ENCODE measurements at places on chromosomes 7 and 10. TPM values are rescaled to one million over a fixed set of nuclear protein-coding genes. Genes with fewer than 3 reads are reported as not detected.

GRCh38 chr7:144656965-144657517 is 178.8 kb downstream of the TPK1 start:
- no peaks in the 10 kb centered on the region for H3K36me3 ChIP-seq
- no peak for DNase-seq
- no peaks in the 10 kb centered on the region for H3K27me3 ChIP-seq

DNA sequence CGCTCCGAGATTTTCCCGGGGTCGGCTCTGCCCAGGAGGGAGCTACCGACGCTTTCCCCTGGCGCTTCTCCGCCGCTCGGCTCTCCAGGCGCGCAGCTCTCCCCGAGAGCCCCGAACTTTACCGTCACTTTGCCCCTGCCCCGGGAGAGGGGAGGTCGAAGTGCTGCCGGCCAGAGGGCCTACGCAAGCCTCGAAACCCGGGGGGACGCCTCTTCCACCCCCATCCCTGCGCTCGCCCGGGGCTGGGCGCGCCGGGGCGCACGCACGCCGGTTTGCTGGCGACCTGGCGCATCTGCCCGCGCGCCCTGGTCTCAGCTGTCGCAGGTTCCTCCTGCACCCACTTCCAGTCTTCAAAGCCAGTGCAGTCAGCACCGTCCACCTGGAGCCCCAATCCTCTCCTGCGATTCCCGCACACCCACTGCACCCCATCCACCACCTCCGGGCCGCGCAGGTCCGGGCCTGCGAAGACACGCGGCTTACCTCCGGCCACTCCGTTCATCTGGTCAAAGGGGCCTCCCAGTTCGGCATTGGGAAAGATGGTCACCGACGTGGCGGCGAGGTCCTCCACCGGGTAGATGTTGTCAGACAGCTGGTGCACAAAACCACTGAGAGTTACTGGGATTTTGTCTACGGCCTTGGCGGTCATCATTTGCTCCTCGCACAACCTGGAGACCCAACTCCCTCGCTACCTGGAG is 638 bp downstream of the EGR2 start:
- H3K27ac ChIP-seq = peak overlapping the region; percentile 82
- peak overlapping the region; percentile 72 for H3K4me3 ChIP-seq
- H3K27me3 ChIP-seq = no peaks in the 10 kb centered on the region
- peak; percentile 41 for DNase-seq
- H3K4me1 ChIP-seq = peaks cover 10% of the 10 kb centered on the region
- H3K36me3 ChIP-seq = no peaks in the 10 kb centered on the region

C10orf120 gene
- total RNA-seq = not detected

DNA sequence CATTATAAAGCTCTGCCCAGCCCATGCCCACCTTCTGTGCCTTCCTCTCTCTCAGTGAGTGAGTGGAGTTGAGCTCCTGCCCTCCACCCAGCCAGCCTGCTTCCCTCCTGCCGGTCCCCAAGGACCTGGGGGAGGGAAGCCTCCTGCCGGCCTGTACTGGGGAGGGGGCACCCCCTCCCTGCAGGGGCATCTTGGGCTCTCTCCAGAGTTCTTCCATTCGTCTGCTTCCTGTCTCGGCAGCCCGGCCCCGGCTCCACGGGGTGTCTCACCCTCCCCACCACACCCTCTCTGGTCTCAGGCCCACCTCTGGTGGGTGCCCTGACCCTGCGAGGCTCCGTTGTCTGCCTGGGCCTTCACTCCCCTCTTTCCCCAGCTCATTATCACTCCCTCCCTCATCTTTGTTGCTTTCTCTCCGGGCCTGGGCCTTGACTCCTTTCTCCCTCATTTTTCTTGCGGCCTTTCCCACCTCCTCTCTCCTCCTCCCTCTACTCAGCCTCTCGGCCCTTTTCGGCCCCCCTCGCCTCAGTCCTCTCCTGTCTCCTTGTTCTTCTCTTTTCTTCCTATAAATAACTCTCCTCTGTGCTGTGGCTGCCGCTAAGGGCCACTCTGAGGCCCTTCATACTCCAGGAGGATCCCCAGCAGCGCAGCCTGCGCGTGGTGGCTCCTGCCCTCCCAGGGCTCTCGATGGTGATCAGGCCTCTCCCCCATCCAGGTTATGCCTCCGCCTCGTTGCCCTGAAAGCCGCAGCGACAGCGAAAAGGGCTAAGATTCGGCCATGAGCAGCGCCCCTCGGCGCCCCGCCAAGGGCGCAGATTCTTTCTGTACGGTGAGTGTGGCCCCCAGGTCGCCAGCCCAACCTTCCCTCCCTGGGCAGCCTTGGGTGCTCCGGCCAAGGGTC is 2.1 kb downstream of the SLC4A2 start:
- H3K4me1 ChIP-seq = peaks cover 20% of the 10 kb centered on the region
- no peaks in the 10 kb centered on the region for H3K27me3 ChIP-seq
- no peak for DNase-seq
- peak overlapping the region; percentile 89 for H3K27ac ChIP-seq

IFIT1B gene
- not detected for total RNA-seq

- no peaks in the 10 kb centered on the region for H3K36me3 ChIP-seq
- no peaks in the 10 kb centered on the region for H3K4me1 ChIP-seq
- H3K27ac ChIP-seq = no peak overlapping the region
- no peak for DNase-seq
Measured at GRCh38 chr7:22587322-22587721, 87.3 kb upstream of the STEAP1B start.

DNA sequence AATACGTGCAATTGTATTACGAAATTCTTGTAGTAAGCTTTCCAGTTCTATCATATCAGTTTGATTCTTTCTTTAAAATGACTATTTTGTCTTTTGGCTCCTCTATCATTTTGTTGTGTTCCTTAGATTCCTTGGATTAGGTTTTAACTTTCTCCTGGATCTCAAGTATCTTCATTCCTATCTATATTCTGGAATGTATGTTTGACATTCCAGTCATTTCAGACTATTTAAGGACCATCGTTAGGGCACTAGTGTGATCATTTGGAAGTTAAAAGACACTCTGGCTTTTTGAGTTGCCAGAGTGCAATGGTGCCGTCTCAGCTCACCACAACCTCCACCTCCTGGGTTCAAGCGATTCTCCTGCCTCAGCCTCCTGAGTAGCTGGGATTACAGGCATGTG is 45.7 kb upstream of the SFTPD start:
- H3K4me3 ChIP-seq = no peak overlapping the region
- H3K4me1 ChIP-seq = no peaks in the 10 kb centered on the region
- H3K27ac ChIP-seq = no peak overlapping the region
- no peak for DNase-seq

GIMAP8 gene
- 10.4 TPM for total RNA-seq

- no peaks in the 10 kb centered on the region for H3K36me3 ChIP-seq
- no peaks in the 10 kb centered on the region for H3K27me3 ChIP-seq
- no peak overlapping the region for H3K4me3 ChIP-seq
- no peak overlapping the region for H3K27ac ChIP-seq
- no peak for DNase-seq
Measured at GRCh38 chr10:36989233-36989632, 136.2 kb upstream of the ANKRD30A start.

CDH23 gene
- 13.8 TPM for total RNA-seq

- H3K27me3 ChIP-seq = no peaks in the 10 kb centered on the region
- no peak overlapping the region for H3K27ac ChIP-seq
- no peak for DNase-seq
- H3K36me3 ChIP-seq = no peaks in the 10 kb centered on the region
- no peak overlapping the region for H3K4me3 ChIP-seq
Measured at GRCh38 chr10:129767751-129768150, 196.3 kb downstream of the EBF3 start.
